SK-N-DZ (cell line): ENCODE measurements at places on chromosomes 6 and 20.

DNA sequence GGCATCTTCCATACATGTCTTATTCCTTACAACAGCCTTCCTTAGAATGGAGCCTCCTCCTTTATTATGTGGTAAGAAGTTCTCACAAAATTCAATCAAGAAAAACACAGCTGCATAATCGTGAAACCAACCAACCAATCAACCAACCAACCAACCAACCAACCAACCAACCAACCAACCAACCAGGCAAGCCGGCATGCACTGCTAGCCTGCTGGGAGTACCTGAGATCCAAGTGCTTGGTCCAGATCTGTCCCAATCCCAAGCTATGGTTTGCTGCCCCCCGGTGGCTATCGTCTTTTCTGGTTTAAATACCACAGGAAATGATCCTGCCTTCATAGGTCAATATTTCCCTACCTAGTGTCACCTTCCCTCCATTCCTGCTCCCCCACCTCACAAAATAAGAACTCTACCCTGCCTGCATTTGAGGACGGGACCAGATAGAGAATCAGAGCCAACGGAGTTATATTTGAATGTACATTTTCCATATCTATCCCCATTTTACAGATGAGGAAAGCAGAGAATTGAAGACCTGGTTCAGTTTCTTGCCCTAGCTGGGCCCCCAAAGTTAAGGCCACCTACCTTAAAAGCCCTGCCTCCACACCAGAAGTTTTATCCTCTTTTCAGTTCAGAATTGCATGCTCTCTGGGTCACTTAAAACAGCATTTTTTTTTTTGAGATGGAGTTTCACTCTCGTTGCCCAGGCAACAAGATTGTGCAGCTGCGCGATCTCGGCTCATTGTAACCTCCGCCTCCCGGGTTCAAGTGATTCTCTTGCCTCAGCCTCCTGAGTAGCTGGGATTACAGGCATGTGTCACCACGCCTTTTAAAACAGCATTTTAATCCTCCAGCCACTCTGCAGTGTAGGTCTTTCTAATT lies 27.1 kb downstream of the RAB44 start:
- DNase-seq, result peak; percentile 52

DNA sequence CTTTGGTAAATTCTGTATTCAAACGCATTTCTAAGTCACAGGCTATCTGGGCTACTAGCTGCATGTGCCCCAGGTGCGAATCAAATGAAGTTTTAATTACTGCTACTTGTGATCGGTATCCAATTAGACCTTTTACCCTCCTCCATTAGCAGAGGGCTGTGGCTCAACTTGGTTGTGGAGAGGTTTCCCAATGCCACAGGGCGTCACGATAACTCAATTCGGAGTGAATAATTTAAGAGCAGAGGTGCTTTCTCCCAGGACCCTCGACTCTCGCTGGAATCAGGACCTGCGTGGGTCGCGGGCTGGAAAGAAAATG lies 640 bp downstream of the SAYSD1 start:
- no peak for DNase-seq

DNA sequence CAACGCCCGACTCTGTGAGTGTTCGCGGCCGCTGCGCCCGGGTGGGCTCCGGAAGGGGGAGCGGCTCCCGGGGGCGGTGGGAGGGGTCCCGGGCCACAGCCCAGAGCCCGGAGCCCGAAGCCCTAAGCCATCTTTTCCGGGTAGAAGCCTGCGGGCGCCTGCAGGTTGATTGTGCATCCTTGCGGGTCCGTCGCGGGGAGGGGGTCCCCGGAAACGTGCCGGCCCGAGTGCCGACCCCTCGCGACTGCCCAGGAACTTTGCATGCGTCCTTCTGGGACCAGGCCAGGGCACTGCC lies 413 bp downstream of the PTPRA start:
- DNase-seq, result peak; percentile 54

DNA sequence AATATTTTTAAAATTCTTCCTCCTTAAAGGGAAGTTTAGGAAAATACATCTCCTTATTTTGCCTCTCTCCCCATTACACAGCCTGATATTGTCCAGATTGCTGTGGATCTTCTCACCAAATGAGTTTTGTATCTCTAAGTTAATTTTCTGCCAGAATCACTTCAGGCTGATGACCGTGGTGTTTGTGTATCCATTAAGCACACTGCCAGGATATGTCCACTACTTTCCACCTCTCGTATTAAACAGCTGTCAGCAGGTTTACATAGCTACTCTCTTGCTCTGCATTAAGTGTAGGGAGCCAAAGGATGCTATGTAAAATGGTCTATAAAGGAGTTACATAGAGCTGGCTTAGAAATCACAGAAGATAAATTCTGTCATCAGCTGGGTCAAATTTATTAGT lies 201.1 kb downstream of the ZFAND3 start:
- peak; percentile 73 for DNase-seq

GRCh38 chr6:49969605-49970004 lies at the start of gene DEFB113:
Gene DEFB113, minus strand, starts transcription at chr6:49969625. Its CDS starts 0 bp downstream, at chr6:49969625.
- no peak for DNase-seq

GRCh38 chr6:129890164-129890563 lies 29.0 kb upstream of the TMEM244 start:
- no peak for DNase-seq

- DNase-seq, result no peak
Observed at GRCh38 chr6:149456311-149457021, 28.3 kb downstream of the ZC3H12D start.

- DNase-seq, result no peak
Observed at GRCh38 chr6:71044753-71045152, 87.9 kb upstream of the B3GAT2 start.

DNA sequence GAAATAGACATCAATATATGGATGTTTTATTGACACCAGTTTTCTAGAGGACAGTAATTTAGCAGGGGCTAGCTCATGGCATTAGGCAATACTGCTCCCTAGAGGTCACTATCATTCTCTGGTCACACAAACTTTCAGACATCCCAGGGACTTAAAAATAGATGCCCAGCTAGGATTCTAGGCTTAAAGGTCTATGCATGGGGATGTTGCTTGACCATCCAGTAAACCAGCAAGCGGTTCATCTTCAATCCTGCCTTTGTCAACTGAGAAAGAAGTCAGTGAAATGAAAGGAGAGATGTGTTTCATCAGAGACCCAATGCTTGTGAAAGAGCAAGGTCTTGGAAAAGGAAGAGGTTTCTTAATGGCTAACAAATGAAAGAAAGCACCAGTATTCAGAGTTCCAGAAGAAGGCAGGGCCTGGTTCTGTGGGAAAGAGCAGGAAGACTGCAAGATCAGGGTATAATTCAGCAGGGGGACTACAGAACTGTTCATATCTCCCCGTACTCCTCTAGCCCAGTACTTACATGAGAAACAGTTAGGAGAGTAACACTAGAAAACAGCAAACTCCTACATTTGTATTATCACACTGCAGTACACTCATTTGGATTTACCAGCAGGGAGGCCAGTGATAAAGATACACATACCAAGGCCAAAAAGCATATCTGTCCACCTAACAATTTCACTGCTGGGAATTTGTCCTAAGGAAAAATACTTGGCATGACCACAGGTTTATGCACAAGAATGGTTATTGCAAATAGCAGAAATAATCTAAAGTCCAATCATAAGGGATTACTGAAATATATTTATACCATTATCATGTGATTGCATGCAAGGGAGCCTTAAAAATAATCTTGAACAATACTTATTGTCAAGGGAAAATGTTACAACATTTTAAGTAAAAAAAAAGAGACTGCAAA lies 151.4 kb upstream of the LAMA2 start:
- DNase-seq, result peak; percentile 62

DNA sequence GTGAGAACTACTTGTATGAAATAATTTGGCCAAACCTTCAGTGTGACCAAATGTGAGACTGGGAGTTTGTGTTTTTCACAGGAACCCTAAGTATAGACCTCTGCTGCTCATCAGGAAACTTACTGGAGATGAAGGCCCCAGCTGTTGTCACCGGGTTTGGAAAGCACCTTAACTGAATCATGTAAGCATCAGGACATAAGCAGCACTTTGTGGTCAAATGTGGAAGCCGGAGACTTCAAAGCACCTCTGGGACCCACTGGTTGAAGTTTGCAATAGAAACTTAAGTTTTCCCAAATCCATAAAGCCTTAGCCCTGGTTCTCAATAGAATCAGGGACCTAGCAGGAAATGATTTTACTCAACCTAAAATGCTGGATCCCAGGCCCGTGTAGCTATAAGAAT lies 14.3 kb downstream of the TTPAL start:
- no peak for DNase-seq

GRCh38 chr20:1874450-1875182 lies 20.6 kb upstream of the SIRPA start:
- no peak for DNase-seq

- no peak for DNase-seq
Observed at GRCh38 chr6:142635130-142635529, 309.8 kb downstream of the HIVEP2 start.

DNA sequence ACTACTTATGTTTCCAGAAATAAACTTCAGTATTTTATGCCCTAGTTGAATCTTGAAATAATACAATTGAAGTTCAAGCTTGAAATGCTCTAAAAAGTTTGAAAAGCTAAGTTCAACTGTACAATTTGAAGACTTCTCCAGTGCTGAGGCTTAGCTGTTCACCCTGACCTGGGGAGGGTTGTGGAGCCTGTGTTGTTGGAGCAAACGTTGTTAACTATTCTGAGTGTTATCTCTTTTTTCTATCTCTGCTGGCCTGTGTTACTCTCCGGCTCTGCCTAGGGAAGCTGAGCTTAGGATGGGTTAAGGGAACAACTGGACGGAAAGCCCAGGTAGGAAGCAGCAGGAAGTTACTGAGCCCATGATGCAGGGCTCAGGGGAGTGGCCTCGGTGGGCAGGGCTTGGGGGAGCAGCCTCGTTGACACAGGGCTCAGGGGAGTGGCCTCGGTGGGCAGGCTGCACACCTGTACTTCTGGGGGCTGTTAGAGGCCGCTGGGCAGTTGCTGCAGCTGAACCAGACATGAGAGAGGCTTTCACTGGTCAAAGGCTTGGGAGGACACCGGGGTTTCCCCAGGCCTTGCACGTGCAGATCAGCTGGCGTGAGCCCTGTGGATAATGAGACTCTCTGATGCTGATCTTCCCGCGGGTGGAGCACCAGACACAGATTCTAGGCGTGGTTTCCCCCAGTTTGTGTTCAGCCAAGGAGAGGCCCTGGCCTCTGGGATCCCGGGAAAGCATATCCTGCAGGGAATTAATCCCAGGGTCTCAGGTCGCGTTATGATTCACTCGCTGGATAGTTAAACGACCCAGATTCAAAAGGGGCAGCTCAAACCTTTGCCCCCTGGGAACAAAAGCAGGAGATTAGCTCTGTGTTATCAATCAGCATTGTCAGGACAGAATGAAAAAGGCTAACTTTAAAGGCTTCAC lies 58.9 kb downstream of the ERMARD start:
- peak; percentile 56 for DNase-seq

GRCh38 chr6:100084991-100085364 lies 91.0 kb upstream of the MCHR2 start:
- no peak for DNase-seq

DNA sequence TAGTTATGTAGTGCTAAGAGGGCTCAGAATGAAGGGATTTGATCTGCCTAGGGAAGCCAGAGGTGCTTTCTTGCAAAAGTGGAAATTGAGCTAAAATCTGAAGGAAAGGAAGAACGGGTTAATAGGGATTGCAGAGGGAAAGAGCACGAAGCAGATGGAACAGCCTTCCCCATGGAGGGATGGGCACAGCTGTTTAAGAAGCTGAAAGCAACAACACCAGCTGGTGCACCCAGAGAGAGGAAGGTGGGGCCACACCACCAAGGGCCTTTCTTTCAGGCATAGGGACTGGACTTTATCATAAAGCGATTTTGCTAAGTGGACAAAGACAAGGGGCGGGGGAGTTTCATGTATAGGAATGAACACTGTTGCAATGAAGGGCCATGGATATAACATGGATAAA lies 65.8 kb upstream of the SNRPB2 start:
- peak; percentile 20 for DNase-seq

- no peak for DNase-seq
Observed at GRCh38 chr6:51513891-51514747, 573.3 kb downstream of the PKHD1 start.
